ENCODE measurements at places on chromosomes 6 and 20.
A peak's percentile ranks its signal among the peaks of the same experiment; 100 is the strongest.

DNA sequence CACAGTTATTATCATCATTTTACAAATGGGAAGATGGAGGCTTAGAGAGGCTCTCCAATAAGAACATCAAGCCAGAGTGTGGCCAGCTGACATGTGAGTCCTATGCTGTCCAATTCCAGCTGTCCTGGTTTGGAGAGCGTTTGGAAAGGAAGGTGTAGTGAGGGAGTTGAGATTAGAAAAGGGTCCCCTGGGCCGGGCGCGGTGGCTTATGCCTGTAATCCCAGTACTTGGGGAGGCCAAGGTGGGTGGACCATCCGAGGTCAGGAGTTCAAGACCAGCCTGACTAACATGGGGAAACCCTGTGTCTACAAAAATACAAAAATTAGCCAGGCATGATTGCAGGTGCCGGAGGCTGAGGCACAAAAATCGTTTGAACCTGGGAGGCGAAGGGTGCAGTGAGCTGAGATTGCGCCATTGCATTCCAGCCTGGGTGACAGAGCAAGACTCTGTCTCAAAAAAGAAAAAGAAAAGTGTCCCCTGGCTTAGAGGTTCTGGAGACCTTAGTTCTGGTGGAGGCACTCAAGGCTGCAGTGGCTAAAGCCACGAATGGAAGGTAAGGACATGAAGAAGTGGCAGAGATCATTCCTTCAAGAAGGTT is 22.1 kb upstream of the OVOL2 start:
- DNase-seq = no peak

DNA sequence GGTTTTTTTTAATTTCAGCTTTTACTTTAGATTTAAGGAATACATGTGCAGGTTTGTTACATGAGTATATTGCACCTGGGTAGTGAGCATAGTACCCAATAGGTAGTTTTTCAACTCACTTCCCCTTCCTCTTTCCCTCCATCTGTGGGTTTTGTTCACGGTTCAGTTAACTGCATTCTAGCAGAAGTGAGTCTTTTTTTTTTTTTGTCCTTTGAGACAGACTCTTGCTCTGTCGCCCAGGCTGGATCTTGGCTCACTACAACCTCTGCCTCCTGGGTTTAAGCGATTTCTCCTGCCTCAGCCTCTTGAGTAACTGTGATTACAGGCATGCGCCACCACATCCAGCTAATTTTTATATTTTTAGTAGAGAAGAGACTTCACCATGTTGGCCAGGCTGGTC is 8.7 kb downstream of the UBR2 start:
- DNase-seq = no peak

GRCh38 chr6:12417191-12417590 is 127.0 kb downstream of the EDN1 start:
- no peak for DNase-seq

GRCh38 chr6:150029749-150030148 is 4.4 kb upstream of the RAET1L start:
- DNase-seq = no peak

DNA sequence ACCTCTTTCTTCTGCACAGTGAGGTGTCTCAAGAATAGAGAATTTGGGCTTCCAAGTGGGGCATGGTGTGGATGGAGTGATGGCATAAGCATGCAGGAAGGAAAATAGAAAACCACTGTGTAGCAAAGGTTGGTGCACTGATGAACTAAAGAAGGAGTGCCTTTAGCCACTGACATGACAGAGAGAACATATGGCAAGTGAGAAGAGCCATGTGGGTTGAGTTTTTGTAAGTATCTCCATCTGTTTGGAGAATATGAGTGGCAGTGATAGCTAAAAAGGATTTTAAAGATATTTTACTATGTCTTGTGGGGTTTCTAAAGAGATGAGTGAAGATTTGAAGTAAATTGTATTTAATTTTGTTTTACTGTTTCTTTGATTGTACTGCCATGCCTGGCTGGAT is 160.5 kb upstream of the GRIK2 start:
- DNase-seq = no peak

GRCh38 chr6:2196079-2196679 is 49.2 kb downstream of the GMDS start:
- peak; percentile 33 for DNase-seq

DNA sequence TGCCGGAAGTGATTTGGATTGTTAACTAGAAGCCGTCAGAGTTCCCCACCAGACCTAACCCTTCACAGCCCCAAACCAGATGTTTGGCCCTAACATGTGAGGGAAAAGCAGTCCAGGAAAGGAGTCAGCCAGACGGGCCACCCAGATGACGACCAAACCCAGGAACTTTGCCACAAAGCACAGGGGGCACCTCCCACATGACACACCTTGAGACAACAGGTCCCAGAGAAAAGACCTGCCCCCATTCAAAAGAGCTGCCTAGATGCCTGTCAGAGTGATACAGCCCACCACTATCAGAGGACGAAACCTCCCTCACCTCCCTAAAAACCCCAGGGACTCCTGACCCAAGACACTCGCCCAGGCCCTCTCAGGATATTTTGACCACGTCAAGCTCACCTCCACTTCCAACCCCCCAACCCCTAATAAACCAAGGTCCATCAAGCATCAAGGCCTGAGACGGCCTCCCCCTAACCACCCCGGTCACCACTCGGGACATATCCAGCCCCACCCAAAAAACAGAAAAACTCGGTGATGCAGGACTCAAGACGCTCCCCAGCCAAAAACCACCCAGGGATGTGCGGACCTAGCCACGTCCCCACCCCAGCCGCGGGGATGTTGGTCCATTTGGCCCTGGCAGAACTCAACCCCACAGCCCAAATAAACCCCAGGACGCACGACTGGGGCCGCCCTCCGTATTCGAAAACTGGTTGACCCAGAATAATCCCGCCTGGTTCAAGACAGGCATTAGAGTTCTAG is 662 bp downstream of the ZNF343 start:
- DNase-seq = no peak

DNA sequence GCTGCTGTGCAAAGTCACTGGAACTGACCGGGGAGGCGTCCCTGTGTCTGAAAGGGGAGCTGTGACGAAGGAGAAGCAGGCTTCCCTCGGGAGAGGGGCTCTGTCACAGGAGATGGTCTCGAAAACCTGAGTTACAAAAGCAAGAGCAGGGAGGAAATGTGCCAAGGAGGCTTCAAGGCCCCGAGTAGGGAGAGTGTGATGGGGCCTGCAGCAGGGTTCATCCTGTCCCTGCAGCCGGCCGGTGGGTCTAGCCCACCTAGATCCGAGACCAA is 16.7 kb downstream of the DYNLT1 start:
- DNase-seq = no peak

DNA sequence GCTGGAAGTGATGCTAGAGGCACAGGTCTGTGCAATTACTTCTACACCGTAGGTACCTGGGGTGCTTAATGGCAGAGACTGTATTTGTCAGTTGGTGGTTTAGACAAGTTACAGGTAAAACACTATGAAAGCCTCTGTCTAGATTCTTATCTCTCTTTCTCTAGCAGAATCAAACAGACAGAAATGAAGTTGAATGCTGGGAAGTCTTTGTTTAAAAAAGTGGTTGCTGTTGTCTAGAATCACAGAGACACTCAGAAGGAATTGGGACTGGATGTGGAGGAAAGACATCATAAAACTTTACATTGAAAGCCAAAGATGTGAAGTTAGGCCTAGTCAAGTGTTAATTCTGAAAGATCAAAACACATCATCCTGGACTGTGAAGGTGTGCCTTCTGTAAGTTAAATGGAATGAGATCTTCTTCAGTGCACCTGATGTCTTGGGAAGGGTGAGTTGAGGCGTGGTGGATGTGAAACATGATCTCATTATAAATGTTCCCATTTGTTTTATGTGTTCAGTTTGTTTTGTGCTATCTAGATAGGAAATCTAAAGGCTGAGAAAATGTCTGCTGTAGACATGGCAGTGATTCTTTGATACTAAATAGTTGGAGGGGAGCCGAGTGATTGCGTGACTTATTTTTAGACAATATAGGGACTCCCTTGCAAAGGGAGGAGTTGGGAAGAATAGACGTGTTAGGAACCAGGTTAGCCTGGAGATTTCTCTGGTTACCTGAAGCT is 290.2 kb downstream of the SOX4 start:
- DNase-seq = no peak

DNA sequence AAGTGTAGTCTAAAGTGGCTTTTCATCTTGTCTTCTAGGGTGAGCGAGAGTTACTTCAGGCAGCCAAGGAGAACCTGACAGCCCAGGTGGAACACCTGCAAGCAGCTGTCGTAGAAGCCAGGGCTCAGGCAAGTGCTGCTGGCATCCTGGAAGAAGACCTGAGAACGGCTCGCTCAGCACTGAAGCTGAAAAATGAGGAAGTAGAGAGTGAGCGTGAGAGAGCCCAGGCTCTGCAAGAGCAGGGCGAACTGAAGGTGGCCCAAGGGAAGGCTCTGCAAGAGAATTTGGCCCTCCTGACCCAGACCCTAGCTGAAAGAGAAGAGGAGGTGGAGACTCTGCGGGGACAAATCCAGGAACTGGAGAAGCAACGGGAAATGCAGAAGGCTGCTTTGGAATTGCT is 27.1 kb downstream of the C20orf173 start:
- no peak for DNase-seq

- DNase-seq = peak; percentile 33
Observed at GRCh38 chr6:166466178-166467122, 83.7 kb upstream of the MPC1 start.

DNA sequence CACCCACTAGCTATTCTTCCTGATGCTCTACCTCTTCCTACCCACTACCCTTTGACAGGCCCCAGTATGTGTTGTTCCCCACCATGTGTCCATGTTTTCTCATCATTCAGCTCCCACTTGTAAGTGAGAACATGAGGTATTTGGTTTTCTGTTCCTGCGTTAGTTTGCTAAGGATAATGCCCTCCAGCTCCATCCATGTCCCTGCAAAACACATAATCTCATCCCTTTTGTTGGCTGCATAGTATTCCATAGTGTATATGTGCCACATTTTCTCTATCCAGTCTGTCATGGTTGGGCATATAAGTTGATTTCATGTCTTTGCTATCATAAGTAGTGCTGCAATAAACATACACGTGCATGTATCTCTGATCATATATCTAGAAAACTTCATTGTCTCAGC is 218.3 kb upstream of the STXBP5 start:
- no peak for DNase-seq

- DNase-seq = no peak
Observed at GRCh38 chr6:17580518-17581048, 19.5 kb upstream of the FAM8A1 start.

DNA sequence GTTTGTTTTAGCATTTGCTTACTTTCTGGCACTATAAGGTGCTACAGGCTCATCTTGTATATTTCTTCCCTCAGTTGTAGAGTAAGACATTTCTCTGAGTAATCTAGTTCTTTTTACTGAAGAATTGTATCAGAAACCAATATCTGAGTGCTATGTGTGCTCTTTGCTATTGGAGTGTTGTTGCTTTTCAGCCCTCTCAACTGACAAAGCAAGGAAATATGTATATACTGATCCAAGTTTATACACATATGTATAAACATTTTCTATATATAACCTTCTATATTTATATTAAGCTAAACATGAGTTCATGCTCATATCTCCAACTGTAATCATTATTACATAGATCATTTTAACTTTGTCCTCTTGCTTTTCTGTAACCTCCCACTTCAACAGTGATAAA is 405.7 kb downstream of the RFPL4B start:
- DNase-seq = no peak

DNA sequence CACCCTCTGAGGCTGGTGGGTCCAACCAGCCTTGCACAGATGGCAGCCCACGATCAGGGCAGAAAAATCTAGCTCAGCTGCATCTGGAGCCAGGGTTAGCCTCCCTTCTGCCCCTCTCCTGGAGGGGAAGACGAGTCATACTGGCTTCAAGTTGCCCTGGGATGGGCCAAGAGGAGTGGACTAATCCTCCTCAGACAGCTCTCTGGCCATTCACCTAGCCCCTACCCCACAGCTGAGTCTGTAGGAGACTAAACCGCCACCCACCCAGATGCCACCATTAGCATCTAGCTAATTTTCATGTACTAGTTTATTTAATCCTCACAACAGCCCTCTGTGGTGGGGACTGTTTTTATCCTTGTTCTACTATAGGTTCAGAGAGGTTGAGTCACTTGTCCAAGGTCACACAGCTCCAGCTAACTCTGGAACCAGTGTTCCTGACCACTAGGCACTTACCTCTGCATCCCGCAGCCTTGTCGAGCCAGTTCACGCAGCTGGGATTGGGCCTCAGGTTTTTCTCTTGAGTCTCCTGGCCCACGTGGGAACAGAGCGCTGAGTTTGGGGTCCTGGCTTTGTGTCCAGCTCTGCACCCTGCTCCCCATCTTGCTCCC is 48.5 kb upstream of the CCDC167 start:
- no peak for DNase-seq

DNA sequence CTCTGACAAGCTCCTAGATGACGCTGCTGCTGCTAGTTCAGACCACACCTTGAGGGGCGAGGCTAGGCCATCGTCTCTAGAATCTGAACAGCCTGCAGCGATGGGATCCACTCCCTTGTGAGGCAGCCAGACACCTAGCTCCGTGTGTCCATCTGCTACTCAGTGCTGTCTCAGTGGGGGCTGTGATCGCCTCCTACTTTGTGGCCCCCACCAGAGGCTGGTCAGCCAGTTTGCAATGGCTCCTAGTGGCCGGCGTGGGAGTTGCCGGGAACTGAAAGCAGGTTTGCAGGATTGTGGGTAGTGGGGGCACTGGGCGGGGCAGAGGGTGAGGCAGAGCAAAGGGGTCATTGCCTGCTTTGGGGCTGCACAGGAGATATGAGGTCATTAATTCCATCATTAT is 2.8 kb downstream of the CCN5 start:
- no peak for DNase-seq

- DNase-seq = no peak
Observed at GRCh38 chr6:125054331-125054730, 92.1 kb downstream of the RNF217 start.

DNA sequence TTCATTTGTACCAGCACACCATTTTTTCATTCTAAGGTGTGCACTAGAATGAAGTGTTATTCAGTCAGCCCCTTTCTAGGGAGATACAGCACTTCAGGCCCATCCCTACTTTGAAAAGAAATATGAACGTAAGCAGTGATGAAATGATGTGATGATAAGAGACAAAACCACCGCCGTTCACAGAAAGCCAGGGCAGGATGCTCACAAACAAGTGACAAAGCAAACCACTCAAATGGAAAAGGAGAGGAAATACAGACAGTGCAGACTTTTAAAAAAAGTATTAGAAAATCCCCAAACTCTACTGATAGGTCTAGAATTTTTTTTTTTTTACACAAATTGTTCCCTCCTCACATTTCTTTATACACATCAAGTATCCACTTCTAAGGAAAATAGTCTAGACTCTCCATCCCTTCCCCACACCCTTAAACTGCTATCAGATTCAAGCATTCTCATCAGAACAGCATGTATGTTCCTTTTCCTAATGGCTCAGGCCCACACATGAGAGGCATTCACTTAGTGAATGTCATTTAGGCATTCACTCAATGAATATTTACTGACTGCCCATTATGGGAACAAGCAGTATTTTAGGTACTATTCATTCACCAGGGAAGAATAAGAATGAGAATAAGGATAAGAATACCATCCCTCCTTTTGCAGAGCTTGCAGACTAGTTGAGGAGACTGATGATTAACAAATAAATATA is 243.5 kb downstream of the GMPR start:
- no peak for DNase-seq

GRCh38 chr6:159174263-159174969 is 5.2 kb downstream of the FNDC1 start:
- DNase-seq = peak; percentile 75

GRCh38 chr6:1703923-1704322 is 94.2 kb downstream of the FOXC1 start:
- DNase-seq = no peak
